ENCODE measurements at places on chromosomes 11 and 22. TPM values are rescaled to one million over a fixed set of nuclear protein-coding genes. Genes with fewer than 3 reads are reported as not detected.

TRIM51 gene
- not detected for total RNA-seq

RBFOX2 gene
- total RNA-seq: 32.3 TPM

FGF3 gene
- not detected for total RNA-seq

CRYBB2 gene
- total RNA-seq: not detected
